ENCODE measurements at places on chromosomes 16 and 17.

GRCh38 chr17:38444151-38444550 is 15.9 kb downstream of the ARHGAP23 start:
- DNase-seq = peak; percentile 78

DNA sequence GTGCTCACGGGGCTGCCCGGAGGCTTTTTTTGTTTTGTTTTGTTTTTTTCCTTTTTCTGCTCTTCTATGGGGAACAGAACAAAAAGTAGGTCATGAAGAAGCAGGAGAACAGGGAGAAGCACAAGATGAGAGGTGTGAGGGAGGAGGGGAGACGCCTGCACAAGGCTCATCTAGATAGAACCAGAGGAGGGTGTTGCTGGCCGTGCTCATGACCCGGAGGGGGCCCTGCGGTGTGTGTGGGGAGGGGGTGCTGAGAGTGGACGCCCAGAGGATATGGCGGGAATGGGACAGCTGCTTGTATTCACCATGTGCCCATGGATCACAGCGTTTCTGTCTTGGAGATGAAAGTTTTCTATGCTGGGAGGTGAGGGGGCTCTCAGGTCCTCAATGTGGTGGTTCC is 183.7 kb downstream of the FOXL1 start:
- DNase-seq = no peak

GRCh38 chr17:77802811-77803220 is 155.7 kb upstream of the TNRC6C start:
- peak; percentile 50 for DNase-seq

- DNase-seq = no peak
These were observed 41.2 kb downstream of the NFATC3 start for GRCh38 chr16:68126395-68126794.

- DNase-seq = no peak
These were observed 224.5 kb downstream of the ZNF423 start for GRCh38 chr16:49631187-49632041.

DNA sequence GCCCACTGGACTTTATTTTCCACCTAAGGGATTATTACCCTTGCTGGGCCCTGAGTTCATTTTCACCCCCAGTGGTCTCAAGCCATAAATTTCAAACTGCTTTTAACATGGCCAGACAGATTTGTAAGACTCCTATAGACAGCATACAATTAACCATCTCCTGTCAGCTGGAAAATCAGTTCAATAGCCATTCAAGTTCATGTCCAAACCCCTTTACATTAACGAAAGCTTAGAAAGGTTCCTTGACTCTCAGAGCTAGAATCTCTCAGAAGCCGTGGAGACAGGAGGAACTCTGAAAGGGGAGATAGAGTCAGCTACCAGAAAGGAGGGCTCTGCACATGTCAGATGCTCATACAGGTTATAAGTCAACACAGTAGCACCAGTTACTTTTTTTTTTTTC is 23.3 kb downstream of the SOX9 start:
- DNase-seq = no peak

GRCh38 chr16:14347706-14348105 is 276.6 kb downstream of the MRTFB start:
- DNase-seq = no peak

DNA sequence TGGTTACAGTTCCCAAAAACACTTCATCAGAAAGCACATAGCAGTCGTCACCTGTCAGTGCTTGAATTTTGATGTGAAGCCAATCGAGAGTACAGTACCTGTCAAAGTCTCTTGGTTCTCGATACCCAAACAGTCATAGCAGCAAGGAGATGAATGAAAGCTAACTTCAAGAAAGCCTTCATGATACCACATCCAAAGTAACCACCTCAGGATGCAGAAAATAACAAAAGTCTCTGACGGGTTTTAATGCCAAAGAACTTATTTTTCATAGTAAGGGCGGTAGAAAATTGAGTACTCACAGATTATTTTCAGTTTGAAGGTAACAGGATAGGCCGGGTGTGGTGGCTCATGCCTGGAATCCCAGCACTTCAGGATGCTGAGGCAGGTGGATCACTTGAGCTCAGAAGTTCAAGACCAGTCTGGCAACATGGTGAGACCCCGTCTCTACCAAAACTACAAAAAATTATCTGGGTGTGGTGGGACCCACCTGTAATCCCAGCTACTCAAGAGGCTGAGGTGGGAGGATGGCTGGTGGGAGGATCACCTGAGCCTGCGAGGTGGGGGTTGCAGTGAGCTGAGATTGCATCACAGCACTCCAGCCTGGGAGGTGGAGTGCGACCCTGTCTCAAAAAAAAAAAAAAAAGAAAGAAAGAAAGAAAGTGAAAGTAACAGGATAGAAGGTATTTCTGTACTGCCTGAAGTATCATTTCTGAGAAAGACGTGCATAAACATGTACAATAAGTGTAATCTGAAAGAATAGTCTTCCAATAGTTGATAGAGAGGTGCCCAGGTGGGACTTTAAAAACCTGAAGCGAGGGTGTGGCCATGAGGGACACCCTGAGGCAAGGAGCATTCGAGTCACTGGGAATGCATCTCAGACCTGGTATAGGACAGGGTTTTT is 15.4 kb downstream of the MFSD11 start:
- DNase-seq = no peak

DNA sequence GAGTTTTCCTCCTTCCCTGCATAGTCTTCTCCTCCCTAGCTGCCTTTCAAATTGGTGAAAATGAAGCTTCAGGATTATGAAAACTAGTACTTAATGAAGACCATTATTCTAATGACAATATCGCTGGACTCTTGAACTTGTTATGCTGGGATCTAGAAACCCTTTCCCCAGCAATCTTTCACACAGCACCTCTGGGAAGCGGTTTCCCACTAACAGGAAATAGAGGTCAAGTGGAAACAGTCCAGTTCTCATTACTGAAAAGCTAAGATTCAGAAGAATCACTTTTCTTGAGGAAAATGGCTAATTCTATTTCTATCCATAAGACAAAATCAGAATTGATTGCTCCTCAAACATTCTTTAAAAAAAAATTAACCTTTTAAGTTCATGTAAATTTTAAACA is 2.0 kb upstream of the VEZF1 start:
- DNase-seq = no peak

- DNase-seq = no peak
These were observed 404.6 kb downstream of the SLC39A11 start for GRCh38 chr17:72687886-72688285.

DNA sequence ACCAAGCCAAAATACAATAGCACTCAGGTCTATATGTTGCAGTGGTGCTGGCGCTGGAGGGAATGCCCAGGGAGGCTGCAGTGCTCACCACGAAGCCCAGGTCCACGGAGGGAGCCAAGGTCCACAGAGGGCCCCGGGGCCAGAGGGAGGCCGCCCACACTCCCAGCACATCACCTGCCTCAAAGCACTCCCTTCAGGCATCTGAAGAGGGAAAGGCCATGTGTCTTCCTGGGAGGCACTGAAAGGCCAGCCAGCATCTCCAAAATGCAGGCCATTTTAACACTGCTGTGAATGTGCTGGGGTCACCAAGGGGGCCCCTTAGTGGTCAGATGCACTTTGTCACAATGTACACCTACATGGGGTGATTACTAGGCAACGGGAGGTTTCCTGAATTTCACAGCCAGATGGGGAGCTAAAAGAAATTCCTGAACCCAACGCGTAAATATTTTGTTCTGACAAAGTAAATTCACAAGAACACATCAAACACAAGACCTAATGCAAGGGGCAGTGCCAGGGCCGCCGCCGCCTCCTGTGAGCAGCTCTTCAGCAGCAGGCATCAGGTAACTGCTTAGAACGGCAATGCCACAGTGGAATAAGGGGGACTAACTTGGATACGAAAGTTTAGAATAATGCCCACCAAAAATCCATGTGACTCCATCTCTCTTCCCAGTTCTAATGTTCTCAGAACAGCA is 42.8 kb downstream of the USP22 start:
- no peak for DNase-seq

- peak; percentile 88 for DNase-seq
These were observed at the start of gene NATD1 for GRCh38 chr17:21252796-21253645. NATD1 (minus strand) TSS chr17:21253410; CDS start chr17:21253264, 146 bp downstream.

GRCh38 chr17:44913676-44914075 is 1.6 kb downstream of the GFAP start:
- no peak for DNase-seq

GRCh38 chr16:79893445-79893844 is 292.9 kb upstream of the MAF start:
- no peak for DNase-seq

DNA sequence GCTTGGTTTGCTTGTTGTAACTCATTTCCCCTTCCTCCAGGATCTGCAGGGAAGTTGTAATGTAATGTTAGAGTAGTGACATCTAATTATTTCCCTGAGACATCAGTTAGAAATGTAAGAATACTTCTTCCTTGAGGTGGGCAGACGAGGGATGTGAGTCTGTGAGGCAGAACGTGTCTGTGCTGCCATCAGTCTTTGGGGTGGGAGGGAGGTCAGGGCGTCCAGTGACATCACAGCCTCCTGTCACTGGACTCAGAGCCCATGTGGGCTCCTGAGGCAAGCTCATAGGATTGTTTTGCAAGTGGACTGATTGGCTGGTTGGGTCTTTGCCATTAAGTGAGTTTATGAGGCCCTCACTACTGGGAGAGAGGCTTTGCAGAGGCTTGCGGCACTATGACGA is 188.8 kb downstream of the CCDC182 start:
- DNase-seq = no peak
